Epithelial cell of alveolus of lung (primary cell): ENCODE measurements at places on chromosomes 12 and 14. TPM values are rescaled to one million over a fixed set of nuclear protein-coding genes. Genes with fewer than 3 reads are reported as not detected.

The FLVCR2 gene
- total RNA-seq: 0.39 and 0.40 TPM in 2 replicates

The ZCCHC8 gene
- total RNA-seq: 8.9 and 12.8 TPM in 2 replicates

The RTL1 gene
- not detected in 2 replicates for total RNA-seq

The TFCP2 gene
- 9.4 and 12.1 TPM in 2 replicates for total RNA-seq

The FOXG1 gene
- total RNA-seq: under 0.01 TPM in 1 of 2 replicates, not detected in the other

The WSCD2 gene
- total RNA-seq: not detected in 2 replicates

The CFAP54 gene
- total RNA-seq: 2.1 and 2.6 TPM in 2 replicates

The CCDC184 gene
- 1.8 and 3.7 TPM in 2 replicates for total RNA-seq

The TMEM63C gene
- total RNA-seq: 0.65 TPM in 1 of 2 replicates, not detected in the other

The C3AR1 gene
- 1.9 TPM in 1 of 2 replicates, not detected in the other for total RNA-seq
